ENCODE measurements at places on chromosomes 5 and 9. TPM values are rescaled to one million over a fixed set of nuclear protein-coding genes. Genes with fewer than 3 reads are reported as not detected.

DNA sequence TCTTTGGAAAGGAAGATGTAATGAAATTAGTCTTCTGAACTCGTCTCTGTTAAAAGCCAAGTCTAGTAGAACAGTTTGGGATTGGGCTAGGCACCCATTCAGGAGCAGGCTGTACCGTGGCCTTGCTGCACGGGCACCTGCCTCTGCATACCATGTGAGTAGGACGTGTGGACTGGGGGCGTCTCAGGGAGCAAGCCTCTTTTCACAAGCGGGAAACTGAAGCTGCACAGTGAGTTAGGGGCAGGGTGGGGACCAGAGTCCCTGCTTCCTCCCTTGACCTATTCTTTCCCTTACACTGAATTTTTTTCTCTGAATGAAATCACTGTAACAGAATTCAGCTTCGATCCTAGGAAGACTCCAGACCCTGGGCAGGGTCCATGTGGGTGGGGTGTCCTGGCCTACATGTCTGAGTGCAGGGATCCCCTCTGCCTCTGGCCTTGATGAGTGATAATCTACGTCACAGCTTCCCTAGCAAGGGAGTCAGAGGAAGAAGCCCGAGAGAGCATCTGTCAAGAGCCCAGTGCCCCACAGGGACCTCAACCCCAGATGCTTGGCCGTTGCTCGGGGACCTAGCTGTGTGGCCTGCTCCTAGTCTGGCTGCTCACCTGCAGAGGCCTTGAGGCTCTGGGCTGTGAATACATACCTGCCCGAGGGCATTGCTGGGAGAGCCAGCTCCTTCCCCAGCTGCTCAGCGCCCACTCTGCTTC, 15.1 kb downstream of the PHF2 start:
- no peak for DNase-seq

DNA sequence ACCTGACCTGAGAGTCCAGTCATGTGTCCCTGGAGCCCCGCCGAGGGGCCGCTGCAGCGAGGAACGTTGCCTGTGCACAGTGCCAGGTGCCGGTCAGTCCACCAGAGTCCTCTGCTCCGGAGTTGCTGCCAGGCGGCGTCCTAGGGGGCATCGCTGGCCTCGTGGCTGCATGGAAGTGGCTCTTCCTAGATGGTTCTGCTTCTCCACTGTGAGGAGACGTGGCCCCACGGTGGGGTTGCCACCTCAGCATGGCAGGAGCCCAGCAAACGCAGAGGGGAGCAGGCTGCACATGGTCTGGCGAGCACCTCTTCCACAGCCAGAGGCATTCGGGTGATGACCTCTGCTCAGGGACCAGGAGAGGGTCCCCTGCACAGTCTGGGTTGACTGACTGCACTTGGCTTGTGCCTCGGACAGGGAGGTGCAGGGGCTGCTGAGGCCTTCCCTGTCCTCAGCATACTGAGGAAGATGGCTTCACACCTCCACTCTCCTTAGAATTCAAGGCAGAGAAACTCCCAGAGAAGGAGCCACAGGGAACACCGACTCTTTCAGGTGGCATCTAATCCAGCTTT, 25.9 kb upstream of the POMT1 start:
- no peak for DNase-seq

GRCh38 chr5:50576686-50577256, 89.7 kb upstream of the PARP8 start:
- DNase-seq: no peak

DNA sequence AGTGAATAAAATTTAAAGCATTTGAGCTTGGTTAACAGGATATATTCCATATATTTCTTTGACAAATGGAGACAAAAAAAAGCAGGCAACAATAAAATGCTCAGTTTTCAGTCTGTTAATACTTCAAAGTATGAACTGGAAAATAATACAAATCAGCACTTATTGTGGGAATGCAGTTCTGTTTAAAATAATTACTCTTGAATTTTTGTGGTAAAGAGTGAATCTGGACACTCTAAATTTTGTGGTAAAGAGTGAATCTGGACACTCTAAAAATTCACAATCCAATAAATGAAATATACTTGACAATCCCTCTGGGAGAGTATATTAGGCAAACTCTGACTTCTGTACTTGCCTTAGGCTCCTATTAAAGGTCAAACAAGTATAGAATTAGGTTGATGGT, 141.9 kb upstream of the RASA1 start:
- no peak for DNase-seq

DNA sequence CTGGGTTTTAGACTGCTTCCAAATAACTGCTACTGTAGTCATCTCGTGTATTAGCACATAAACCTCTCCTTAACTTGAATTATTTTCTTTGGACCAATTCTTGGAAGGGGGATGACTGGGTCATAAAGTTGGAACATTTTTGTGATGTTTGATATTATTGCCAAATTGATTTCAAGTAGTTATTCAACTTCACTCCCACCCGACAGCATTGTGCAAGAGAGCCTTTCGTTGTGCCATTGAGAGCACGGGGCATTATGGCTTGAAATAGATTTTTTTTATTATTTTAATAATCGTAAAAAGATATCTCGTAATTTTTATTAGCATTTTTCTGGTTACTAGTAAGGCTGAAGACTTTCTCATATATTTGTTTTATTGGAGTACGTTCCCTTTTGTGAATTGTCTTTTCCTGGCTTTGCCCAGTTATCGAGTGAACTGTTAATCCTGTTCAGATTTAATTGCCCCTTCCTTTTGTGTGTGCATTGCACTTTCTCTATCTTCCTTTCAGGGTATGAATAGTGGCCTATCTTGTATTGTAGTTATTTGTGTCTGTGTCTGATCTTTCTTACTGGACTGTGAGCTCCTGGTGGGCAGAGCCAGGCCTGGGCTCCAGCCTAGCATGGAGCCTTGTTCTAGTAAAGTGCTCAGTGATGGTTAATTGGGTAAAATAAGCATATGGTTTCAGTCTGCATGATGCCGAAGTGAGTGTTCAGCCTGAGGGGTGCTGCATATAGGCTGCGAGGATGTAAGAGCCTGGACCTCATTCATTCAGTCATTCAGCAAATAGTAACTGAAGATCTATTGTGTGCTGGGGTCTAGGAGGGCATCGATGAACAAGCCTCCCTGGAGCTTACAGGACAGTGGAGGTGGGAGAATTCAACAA, 93.5 kb upstream of the SHB start:
- no peak for DNase-seq

GRCh38 chr5:168329302-168329701, 37.9 kb downstream of the WWC1 start:
- no peak for DNase-seq

- no peak for DNase-seq
Measured at GRCh38 chr9:114745879-114746550, 59.8 kb downstream of the TNFSF15 start.

DNA sequence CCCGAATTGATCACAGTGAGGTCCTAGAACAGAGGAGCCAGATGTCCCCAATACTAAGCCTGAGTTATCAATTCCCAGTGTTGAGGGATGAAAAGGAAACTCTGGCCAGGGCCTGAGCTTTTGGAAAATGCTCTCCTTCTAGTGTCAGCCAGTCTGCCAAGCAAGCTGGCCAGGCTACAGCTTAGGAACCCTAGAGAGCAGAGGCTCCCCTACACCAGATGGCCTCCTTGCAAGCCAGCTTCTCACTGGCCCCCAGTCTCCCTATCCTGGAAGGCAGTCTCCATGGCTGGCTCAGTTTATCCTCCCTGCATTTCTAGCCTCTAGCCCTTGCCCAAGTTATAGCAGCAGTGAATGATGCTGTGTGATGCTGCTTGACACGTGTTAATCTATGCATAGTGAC, 204.7 kb upstream of the WWC1 start:
- DNase-seq: no peak

- no peak for DNase-seq
Measured at GRCh38 chr9:130313103-130313858, 47.7 kb downstream of the HMCN2 start.

- DNase-seq: no peak
Measured at GRCh38 chr5:32314658-32315057, 1.9 kb upstream of the MTMR12 start.

DNA sequence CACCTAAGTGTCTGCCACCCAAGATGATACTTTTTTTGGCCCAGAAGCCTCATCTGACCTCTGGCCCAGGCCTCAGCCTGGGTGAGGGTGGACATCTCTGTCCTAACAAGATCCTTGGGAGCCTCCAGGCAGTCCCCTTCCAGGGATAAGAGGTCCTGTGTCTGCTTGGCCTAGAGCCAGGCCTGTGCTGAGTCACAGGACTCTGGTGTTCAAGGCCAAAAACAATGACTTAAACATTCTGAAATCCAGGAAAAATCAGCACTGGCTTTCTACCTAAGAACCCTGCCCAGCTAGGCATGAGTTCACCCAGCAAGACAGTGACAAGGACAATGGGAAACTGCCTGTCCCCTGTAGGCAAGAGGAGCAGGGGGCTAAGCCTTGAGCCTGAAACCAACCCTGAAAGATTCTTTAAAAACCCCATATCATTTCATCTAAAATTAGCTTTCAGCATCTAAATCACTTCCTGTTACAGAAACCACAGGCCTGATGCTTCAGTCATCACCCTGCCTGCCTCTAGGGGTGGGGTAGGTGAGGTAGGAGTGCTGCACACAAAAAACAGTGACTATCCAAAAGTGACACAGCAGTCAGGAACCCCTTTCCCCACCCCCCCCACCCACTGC, 29.9 kb downstream of the CSF2 start:
- peak; percentile 83 for DNase-seq

DNA sequence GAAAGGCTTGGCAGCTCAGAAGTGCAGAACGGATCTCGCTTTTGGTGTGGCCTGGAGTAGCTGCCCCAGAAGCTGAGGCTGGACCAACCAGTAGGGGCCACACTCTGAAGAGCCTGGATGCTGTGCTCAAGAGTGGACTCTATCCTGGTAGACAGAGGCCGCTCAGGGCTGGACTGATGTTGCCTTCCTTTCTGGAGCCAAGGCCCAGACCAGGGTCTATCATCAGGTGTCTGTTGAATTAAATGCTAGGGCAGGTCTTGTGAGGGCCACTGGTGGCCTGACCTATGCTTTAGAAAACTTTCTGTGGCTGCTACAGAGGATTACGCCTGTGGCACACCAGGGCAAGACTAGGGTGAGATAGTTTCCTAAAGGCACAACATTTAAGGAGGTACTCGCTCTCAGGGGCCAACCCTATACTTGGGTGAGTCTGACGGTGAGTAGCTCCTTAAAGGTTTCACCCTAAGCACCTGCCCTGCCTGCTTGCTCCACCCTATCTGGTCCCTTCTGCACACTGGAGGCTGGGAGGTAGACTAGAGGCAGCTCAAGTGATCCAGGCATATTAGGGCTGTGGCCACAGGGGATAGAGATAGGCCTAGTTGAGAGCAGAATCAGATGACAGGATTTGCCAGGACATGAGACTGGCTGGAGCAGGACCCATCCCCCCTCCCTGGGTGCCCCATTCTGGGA, 9.8 kb upstream of the IRF1 start:
- no peak for DNase-seq

DNA sequence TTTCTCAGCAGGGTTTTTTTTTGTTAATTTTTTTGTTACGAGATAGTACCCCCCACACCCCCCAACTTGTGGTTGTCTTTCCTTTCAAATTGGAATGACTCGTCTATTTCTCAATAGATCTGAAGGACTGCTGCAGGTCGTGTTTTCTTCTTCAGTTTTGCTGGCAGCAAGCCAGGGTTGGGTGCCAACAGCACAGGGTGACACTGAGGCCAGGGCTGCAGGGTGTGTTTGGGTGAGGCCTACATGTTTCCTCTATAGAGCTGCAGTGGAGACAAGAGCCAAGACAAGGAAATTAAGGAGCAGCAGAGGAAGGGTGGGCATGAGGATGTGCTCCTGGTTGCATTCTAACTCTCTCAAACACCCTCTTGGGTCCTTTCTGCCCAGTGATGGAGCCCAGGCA, 52.2 kb downstream of the NXNL2 start:
- DNase-seq: no peak

DNA sequence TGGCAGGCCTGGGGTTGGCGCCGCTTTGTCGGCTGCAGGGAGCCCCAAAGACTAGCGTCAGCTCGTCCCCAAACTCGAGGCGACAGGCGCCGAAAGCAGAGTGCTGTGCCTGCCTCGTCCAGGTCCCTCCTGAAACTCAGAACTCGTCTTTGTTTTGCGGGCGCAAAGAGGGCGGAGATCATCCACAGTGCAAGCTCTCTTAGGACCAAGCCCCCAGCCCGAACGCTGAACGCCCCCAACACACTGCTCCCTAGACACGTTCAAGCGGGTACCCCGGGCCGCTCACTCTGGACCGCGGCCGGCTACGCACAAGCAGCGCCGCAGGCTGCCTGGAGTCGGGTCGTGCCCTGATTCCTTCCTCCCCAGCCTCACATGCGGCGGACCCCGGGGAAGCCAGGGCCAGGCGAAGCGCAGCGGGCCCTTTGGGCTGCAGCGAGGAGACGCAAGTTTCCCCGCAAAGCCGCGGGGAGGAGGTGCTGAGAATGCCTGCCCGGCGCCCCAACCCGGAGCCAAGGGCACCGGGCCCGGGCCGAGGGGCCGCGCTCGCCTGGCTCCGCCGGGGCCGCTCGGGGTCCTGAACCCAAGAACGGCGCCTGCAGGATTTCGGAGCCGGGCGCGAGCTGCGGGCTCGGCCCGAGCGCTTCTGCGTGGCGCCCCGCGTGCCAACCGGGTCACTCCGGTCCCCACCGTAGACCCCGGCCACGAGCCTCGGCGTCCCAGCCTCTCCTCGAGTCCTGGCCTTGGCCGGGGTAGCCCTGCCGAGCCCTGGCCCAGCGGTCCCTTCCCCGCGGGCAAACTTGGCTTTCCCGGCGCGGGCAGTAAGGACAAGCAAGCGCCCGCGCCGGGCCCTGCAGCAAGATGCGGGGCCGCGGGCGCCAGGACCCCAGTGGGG, 738 bp downstream of the FSTL4 start:
- DNase-seq: peak; percentile 21

- DNase-seq: peak; percentile 6
Measured at GRCh38 chr5:119743927-119744326, 114.6 kb downstream of the FAM170A start.

Gene SPINK5
- polyA plus RNA-seq: not detected

Gene PAXX
- polyA plus RNA-seq: 57.0 TPM

Gene DMAC1
- polyA plus RNA-seq: 33.1 TPM

Gene DPYSL3
- polyA plus RNA-seq: 19.3 TPM

Gene RANBP3L
- polyA plus RNA-seq: not detected

Gene TMEM215
- polyA plus RNA-seq: 0.03 TPM

Gene SLC36A3
- not detected for polyA plus RNA-seq

Gene SPATA31E1
- polyA plus RNA-seq: not detected

All from A549 (cell line).